ENCODE measurements at places on chromosomes 5 and 9.

DNA sequence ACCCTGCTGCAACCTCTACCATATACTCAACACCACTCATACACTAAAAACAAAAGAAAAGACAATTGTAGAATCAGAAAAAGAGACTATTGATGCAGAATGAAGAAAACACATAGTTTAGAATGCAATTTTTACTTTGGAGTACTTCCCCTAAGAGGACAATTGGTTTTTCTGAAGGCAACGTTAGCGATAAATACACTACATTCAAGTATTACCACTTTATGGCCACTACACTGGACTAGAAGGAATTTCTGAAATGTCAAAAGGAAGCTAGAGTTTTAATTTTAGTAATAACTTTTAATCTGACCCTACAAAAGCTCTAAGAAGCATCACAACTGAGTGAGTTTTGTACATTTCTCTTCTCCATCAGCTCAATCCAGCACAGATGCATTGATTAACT is 24.7 kb downstream of the PUM3 start:
- no peak for DNase-seq

- DNase-seq, result peak; percentile 86
Measured at GRCh38 chr9:76394195-76394959, at the start of gene RFK. TSS of gene RFK (minus strand) at chr9:76394426. CDS start at chr9:76394171, 255 bp downstream.

DNA sequence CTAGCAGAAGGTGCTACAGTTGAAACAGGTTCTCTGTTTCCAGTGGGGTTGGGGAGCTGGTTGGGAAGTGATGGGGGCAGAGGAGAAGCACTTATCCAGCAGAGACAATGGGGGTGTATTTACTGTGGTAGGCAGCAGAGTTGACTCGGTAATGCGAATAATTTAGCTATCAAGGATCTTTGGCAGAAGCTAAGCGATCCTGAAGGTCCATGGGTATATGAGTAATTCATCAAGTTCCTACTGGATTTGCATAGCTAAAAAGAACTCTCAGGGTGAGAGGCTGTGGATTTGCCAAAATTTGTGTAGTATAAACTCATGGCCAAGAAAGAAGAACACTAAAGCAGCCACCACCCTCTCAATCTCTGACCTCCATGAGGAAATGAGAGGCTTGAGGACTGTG is 61.2 kb upstream of the EGFLAM start:
- DNase-seq, result no peak

DNA sequence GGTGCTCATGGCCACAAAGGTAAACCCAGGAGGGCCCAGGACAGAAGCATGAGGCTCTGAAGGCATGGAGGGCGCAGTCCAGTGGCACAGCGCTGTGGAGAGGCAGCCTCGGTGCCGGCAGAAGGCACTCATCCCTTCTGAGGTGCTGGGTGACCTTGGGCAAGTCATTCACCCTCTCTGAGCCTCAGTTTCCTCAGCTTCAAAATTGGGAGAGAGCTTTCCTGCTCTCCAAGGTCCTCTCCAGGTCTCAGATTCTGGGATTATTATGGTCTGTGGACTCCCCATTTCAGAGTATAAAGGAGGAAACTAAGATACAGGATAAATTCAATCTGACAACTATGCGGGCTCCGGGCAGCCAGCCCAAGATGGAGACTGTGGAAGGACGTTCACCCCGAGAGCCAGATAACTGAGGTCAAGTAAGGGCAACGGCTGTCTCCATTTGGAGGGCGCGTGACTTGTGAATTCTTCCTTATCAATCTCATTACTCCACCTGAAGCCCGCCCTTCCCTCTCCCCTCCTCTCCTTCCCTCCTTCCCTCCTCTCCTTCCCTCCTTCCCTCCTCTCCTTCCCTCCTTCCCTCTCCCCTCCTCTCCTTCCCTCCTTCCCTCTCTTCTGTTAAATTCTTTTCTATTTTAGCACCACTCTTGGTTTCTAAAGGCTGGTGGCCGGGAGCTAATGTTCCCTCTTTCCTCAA is 58.1 kb downstream of the LRSAM1 start:
- DNase-seq, result no peak

GRCh38 chr9:98075332-98075805 is 18.8 kb downstream of the NANS start:
- no peak for DNase-seq

GRCh38 chr5:135176991-135177390 is 143.0 kb upstream of the PITX1 start:
- no peak for DNase-seq
